Right renal pelvis (tissue), 4 donors: ENCODE measurements at places on chromosomes 5 and 9. TPM values are rescaled to one million over a fixed set of nuclear protein-coding genes. Genes with fewer than 3 reads are reported as not detected.

DNA sequence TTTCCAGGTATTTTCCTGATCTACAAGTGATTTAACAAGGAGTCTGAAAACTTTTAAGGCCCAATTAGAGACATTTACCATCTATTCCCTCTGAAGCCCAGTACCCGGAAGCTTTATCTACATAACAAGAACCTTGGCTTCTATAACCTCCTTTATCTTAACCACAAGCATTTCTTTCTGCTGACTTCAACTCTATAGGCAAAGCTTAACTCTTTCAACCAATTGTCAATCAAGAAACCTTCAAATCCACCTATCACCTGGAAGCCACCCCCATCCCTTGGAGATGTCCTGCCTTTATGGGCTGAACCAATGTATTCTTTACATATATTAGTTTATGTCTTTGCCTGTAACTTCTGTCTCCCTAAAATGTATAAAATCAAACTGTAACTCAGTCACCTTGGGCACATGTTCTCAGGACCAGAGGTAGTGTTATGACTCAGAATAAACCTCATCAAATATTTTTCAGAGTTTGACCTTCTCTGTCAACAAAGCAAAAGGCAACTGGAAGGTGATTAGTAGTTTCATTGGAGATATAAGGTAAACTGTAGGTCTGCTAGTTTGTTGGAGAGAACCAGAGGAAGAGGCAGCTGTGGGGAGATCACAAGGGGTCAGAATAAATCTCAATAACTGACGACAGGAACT, 13.0 kb upstream of the RIMOC1 start:
- no peak for DNase-seq

- no peak for DNase-seq
Measured at GRCh38 chr5:54959673-54960418, 25.5 kb downstream of the ESM1 start.

DNA sequence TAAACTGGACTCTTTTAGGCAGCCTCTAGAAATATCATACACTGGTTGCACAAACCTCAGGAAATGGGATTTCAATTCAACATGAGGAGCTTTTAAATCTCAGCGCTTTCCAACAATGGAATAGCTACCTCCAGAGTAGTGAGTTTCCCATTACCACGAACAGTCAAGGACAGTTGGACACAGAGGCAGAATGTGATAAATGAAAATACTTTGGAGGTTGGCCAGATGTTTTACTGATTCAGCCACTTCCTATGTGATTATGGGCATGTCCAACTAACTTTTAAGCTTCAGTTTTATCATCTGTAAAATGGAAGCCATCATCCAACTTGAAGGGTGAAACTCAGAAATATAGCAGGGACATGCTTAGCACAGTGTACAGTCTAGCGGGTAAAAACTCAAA, 2.1 kb downstream of the FBXW2 start:
- no peak for DNase-seq

DNA sequence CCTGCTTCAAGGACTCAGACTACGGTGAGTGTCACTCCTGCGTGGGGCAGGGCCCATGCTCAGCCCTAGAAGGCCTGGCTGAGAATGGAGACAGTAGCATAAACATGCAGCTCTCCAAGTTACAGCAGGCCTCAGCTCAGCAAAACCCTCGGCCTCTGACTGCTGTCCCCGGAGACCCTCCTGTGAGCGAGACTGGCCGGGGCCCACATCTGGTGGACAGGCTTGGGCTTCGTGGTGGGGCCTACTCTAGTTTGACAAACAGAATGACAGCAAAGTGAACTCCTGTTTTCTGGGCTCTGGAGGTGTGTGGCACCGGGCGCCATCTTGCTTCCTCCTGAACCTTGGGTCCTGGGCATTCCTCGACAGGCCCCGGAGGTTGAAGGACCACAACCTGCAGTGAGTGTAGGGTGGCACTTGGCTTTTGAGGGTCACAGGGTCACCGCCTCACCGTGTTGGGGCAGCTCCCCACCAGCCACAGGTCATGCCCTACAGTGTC, 97.5 kb downstream of the PHF2 start:
- no peak for DNase-seq

DNA sequence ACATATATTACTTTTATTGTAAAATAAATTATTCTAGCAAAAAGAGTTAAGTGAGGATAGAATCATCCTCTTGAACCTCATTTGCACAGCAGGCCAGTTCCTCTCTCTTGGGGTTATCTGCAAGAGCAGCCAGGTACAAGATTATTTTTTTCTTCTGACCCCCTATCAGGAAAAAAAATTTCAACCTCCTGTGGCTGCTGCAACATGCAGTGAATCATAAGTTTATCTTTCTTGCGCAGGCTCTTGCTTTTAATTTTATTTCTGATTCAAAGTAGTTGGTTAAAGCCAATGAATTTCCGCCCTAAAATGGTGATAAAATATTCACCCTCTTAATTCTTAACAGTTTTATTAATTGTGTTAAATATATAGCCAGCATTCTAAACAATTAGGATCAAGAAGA, 69.7 kb upstream of the PPP3R2 start:
- no peak for DNase-seq

DNA sequence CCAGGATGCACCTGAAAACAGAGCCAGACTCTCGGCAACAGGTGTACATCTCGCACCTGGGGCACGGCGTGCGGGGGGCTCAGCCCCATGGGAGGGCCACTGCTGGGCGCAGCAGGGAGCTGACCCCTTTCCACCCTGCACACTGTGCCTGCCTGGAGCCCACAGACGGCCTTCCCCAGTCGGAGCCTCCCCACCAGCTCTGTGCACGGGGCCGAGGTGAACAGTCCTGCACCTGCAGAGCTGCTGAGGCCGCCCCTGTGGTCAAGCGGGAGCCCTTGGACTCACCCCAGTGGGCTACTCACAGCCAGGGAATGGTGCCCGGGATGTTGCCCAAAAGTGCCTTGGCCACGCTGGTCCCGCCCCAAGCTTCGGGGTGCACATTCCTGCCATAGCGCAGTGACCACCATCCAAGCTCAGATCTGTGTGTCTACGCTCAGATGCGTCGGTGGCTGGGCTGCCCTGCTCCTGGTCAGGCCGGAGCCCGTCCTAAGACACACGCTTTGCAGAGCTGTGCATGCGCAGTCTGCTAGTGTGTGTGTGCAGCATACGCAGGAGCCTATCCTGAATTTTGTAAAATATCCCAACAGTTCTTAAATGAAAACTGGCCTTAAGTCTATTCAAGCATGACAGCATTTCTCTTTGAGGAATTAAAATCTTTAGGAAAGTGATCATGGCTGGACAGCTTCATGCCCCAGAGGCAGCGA, 8.4 kb upstream of the EXOC3 start:
- DNase-seq = no peak

DNA sequence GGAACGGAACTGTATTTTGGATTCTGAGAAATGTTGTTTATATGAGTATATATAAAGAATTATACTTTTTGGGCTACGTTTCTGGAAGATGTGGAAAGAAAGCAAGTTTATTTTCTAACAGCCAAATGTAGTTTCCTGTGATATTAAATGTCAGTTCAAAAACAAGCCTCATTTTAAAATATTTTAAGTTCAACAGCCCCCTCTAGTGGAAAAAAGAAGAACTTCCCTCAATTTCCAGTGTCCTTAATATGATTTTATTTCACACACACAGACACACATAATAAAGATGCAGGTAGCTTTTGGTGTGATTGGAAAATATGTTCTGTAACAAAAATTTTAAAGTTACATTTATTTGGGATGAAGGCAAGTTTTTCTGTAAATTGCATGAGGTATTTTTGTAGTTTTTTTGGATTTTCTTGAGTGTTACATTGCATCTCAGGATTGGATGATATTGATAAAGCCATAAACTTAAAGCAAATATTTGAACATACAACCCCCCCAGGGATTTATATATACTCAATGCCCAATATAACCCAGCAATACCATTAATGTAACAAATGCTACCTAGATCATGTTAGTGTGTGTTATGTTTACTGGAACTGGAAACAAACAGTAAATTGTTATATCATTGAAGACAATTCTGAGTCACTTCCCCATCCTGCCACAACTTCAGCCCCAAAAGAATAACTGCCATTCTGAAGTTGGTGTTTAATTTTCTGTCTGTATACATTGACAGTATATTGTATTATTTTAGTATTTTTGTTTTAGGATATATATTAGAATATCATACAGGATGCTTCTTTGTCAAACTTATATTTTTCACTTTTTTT, 54.0 kb downstream of the CCDC171 start:
- DNase-seq = peak; percentile 31

- no peak for DNase-seq
Measured at GRCh38 chr5:23289162-23289561, 218.2 kb upstream of the PRDM9 start.

- DNase-seq = no peak
Measured at GRCh38 chr5:44987026-44987425, 178.3 kb downstream of the MRPS30 start.

- no peak for DNase-seq
Measured at GRCh38 chr5:137367951-137368350, 131.2 kb downstream of the SPOCK1 start.

- no peak for DNase-seq
Measured at GRCh38 chr5:173590436-173591055, 25.9 kb downstream of the BOD1 start.

DNA sequence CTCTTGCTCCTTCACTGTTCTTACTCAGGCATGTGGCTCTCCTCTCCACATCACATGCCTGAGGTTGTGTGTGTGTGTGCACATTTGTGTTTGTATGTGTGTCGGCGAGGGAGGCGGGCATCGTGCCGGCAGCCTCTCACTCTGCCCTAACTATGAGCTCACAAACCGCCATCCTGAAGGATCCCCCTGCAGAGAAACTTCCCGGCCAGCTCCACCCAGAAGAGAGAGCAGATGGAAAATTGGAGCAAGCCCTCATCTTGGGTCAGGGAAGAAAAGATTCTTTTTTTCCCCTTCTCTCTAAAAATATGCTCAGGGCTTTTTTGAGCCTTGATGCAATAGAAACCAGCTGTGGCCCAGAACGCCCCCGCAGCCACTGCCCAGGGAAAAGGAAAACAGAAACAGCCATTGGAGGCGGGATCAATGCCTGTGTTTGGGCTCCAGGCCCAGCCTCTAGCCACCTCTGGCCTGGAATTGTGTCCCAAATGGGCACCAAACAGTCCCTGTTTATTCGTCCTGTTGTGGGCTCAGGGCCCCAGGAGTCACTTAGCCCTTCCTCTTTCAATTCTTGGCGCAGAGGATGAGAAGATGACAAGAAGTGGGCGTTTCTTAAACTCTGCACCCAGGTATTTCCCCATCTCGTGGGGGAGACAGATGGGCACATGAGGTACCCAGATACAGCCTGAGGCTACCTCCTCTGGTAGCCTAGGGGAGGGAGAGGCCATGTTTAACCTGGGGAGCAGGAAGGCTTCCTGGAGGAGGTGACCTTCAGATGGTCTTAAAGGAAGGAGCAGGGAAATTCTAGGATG, 151.5 kb downstream of the RGS3 start:
- no peak for DNase-seq

DNA sequence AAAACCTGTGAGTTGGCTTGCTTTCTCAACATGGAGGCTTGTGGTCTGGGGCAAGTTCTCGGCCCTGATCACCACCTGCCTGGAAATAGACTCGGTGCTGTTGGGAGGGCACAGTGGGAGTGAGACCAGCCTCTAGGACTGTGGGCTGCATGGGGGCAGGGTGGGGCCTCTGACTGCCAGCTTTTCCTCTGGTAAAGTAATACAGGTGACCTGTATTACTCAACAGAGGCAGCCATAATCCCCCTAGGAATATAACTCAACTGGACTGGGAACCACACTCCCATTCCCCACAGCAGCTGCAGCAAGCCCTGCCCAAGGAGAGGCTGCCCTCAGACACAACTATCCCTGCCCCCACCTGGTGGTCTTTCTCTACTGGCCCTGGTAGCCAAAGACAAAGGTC, 72.8 kb downstream of the C9orf153 start:
- DNase-seq = no peak

DNA sequence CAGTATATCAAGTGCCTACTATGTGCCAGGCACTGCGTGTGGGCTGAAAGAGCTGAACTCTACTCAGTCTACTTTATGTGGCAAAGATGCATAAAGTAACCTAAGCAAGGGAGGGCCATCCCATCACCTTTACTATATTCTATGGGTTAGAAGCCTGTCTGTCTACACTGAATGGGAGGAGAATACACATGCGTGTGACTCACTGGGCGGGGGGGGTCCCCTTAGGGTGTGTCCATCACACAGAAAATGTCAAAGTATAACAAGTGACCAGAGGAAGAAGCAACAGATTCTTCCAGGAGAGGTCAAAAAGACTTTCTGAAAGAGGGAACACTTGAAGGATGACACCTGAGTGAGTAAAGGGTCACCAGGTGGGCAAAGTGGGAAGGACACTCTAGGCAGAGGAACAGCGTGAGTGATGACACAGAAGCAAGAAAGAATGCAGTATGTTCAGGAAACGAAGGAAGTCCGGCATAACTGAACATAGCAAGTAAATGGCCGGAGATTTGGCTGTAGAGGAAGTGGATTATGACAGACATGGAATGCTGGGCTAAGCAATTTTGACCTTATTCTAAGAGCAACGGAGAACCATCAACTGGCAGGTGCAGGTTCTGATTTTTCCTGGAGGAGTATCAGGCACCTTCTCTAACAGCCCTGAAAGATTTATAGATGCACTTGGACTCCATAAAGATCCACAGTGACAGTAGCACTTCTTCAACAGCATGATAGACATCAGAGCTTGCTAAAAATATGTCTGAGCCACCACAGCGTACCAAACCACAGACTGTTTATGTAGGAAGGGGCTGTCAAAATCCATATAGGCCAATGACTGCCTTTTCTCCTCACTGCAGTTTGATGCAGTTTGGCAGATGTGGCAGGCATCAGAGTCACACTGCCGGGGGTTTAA, 8.0 kb upstream of the WHRN start:
- no peak for DNase-seq

DNA sequence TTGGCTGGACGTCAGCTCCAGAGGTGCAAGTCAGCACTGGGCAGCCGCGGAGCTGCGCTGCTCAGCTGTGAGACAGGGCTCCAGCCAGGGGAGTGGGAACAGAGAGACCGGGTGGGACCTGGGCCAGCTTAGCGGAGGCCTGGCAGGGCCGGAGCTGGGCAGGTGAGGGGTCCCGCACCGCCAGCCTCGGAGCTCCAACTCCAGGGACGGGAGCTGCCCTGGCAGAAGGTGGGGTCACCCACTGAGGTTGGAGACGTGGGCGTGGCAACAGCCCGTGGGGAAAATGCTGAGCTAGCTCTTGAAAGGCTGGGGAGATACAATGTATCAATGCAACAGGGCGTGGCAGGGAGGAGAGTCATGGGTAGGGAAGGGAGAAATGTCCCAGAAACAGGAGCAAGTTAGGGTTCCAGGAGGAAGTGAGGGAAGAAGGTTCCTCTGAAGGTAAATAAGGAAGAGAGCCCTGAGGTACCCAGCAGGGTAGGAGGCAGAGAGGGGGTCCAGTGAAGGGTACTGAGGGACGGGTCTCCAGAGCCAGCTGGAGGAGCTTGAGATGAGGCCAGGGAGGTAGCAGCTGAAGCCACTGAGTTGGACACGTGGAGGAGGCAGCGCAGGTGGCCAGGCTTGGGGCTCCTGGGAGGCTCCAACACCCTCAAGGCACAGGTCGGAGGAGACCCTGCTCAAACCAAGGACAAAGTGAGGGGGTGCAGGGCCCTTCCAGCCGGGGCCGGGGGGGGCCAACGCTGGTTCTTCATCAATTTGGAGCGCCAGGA, 736 bp upstream of the NKD2 start:
- DNase-seq = no peak

GRCh38 chr5:173819521-173819920, 68.6 kb upstream of the CPEB4 start:
- DNase-seq = no peak

The ANKRD55 gene
- polyA plus RNA-seq = 1.5 TPM

The GTF3C4 gene
- 28.8 TPM for polyA plus RNA-seq

The GRIA1 gene
- 4.3 TPM for polyA plus RNA-seq

The RPS14 gene
- 1,981 TPM for polyA plus RNA-seq

The ACSL6 gene
- polyA plus RNA-seq = 1.7 TPM

The CKS2 gene
- 84.3 TPM for polyA plus RNA-seq

The PIP5K1B gene
- polyA plus RNA-seq = 8.1 TPM

The BASP1 gene
- polyA plus RNA-seq = 90.0 TPM
